ENCODE measurements at places on chromosomes 16 and 17.

DNA sequence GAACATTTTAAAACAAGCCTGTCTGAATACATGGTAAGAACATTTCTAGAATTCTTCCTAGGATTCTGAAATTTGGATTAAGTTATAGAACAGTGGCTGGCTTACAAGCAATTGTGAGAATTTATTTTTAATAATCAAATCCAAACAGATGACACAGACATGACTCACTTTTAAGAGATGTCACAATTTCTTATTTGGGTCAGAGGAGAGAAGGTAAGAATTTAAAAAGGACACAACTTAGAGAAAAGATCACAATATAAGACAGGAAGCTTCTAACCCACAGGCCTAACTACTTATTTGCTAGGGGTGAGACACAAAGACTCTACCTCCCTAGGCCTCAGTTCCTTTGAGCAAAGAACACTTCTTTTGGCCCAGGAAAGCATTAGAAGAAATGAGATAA is 32.7 kb downstream of the ZZEF1 start:
- DNase-seq: no peak

DNA sequence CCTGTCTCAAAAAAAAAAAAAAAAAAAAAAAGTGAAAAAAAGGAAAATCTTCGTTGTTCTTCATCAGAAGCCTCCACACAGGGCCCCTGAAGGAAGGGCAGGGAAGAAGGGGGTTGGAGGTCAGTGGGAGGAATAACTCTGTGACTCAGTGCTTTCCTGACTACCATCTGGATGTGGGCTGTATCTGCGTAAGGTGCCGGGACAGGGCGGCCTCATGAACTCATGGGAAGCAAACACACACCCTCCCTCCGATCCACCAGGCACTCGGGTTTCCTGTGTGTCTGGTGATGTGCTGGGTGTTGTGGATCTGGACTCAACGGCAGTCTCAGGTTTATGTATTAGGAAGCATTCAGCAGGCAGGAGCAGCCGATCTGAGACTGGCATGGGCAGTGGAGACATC is 691.6 kb downstream of the WWOX start:
- DNase-seq: no peak

GRCh38 chr17:33338242-33338641 is 45.1 kb upstream of the ASIC2 start:
- DNase-seq: no peak

- DNase-seq: no peak
Measured at GRCh38 chr17:59838052-59838916, 54.5 kb downstream of the TUBD1 start.
